ENCODE measurements at places on chromosomes 12 and 14. TPM values are rescaled to one million over a fixed set of nuclear protein-coding genes. Genes with fewer than 3 reads are reported as not detected.

GLI1 gene
- total RNA-seq, result 3.4 TPM

FOXG1 gene
- total RNA-seq, result not detected

DLST gene
- 70.2 TPM for total RNA-seq

OLR1 gene
- total RNA-seq, result not detected
